ENCODE measurements at places on chromosomes 4 and X. TPM values are rescaled to one million over a fixed set of nuclear protein-coding genes. Genes with fewer than 3 reads are reported as not detected.

MAP3K15 gene
- total RNA-seq, result 0.24 TPM

MOB1B gene
- 28.3 TPM for total RNA-seq

CXCL13 gene
- total RNA-seq, result 3.5 TPM

LAS1L gene
- 19.6 TPM for total RNA-seq

KCNE5 gene
- 0.84 TPM for total RNA-seq

BCORL1 gene
- 12.1 TPM for total RNA-seq
